ENCODE measurements at places on chromosomes 3 and 15.

DNA sequence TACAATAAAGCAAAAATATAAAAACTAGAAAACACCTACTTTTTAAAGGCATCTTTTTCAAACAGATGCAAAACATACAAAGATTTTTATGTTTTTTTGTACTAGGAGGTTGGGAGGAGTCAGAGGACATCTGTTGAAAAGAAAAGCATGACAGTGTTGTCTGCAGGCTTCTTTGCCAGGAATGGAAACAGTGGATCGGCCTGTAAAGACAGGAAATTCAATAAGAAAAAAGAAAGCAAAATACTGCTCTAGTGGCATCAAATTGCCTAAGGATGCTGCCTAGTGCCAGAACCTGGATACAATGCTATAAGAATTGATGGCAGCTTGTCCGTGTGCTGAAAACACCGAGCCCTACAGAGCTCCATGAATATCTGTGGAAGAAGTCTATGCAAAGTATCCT is 69.9 kb downstream of the TBC1D5 start:
- no peak for DNase-seq

- no peak for DNase-seq
Observed at GRCh38 chr3:33196538-33196937, 22.1 kb downstream of the SUSD5 start.

DNA sequence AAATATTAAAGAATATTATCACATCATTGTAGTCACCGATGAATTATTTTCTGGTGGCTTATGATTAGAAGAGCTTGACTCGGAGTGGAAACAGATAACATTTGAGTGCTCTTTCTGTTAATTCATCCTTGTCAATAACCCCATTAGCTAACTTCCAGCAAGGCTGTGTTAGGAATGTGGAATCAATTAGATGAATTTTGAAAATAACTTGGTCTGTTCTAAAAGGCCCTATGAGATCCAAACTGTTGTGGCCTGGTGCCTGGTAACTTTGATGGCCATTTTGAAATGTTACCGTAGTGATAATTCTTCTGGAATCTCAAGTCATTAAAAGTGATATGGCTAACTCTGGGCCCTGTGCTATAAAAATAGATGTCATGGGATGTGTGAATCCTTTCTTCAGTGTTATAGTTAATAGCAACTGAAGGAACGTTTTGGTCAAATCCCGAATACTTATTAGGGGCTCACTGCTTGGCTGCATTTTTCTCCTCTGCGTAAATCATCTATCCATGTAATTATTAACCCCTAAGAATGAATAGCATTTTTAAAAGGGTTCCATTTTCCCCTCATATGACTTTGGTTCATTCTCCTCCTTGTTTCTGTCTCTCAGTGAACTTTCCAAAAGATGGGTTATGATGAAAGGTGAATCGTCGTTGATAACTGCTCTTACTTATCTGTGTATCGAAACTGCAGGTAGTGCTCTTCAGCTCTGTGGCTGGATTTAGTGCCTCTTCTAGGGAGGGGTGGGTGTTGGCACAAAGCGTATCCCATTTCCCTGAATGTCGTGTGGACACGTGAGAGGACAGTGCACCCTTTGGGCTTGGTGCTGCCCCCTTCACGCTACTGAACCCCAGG is 82.7 kb downstream of the IGF1R start:
- no peak for DNase-seq

GRCh38 chr3:52894756-52895155 is 2.6 kb downstream of the STIMATE start:
- no peak for DNase-seq

DNA sequence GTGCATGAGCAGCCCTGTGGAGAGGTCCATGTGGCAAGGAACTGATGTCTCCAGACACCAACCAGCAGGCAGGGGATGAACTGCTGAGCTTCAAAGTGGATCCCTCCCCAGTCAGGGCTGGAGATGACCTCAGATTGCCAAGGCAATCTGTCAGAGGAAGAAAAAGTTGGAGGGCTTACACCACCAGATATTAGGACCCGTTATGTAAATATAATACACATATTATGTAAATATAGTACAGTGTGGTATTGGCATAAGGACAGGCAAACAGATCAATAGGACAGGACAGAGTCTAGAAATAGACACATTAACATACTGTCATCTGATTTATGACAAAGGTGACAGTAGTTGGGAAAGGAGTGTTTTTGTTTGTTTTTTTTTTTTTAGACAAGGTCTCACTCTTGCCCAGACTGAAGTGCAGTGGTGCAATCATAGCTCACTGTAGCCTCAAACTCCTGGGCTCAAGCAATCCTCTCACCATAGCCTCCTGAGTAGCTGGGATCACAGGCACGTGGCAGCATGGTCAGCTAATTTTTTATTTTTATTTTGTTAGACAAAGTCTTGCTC is 18.0 kb upstream of the RAB7A start:
- DNase-seq: no peak

- DNase-seq: no peak
Observed at GRCh38 chr3:43010638-43011037, 31.5 kb downstream of the GASK1A start.

GRCh38 chr3:156317462-156318074 is 197.2 kb downstream of the KCNAB1 start:
- DNase-seq: no peak

- no peak for DNase-seq
Observed at GRCh38 chr3:150357923-150358607, 50.0 kb upstream of the TSC22D2 start.

DNA sequence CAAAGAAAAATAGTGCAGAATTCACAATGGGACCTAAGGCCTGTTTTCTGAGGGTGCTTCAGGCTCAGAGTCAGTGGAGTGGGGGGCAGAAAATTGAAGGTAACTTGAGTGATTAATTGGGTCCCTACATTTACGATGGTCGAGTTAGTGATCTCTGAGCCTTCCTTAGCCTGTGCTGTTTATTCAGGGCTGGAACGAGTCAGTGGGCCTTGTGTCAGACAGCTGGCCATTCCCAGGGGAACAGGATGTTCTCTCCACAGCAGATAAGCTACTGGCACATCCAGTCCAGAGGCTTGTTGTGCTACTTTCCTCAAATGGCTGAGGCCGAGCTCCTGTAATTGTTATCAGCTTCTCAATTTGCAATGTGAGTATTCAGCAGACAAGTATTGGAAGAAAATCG is 29.2 kb upstream of the CNTN3 start:
- DNase-seq: no peak

GRCh38 chr3:180073561-180073960 is 36.8 kb upstream of the PEX5L start:
- DNase-seq: no peak

- DNase-seq: no peak
Observed at GRCh38 chr3:189204167-189204866, 32.5 kb downstream of the TPRG1 start.

DNA sequence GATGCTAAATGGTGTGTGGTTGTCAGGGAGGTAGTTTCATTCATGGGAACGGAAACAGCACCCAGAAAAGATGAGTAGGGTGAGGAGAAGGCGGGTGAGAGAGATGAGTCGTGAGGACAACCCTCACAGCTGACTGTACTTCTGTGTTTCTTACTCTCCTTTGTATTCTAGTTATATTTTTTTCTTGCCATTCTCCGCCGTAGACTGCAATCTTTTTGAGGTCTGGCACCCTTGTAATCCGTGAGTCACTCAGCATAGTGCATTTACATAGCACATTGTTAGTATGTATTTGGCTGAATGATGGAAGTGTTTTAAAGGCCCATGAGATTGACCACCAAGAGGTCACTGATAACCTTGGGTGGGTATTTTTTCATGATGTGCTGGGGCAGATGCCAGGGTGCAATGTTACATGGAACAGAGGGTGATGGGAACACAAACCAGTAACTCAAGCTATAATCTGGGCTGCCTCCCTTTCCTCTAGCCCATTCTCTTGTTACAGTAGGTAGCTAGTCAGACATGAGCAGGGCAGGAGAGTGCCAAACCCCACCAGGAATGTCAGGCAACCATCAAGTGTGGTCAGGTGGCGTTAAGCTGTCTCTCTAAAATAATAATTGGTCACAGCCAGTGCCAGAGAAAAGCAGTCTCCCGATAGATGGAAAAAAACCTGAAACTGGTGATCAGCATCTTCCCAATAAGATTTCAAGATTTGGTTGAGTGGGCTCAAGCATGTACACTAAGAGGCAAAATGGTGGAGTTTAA is 18.8 kb upstream of the DGKG start:
- DNase-seq: no peak

DNA sequence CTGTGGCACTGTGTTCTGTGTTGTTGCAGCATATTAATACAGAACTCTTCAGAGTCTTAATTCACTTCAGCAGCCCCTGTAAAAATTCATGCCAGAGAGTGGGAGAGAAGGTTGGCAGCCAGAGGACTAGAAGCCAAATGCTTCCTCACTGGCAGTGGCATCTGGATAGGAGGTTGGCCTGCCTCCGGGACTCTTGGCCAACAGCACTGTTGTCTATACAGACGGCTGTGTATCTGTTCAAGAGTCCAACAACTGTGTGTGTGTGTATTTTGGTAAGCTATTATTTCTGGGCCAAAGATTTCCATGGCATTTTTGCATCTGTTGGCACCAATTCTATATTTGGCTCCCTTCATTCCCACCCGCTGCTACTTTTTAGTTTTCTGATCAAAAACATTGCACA is 156.0 kb upstream of the SOX2 start:
- no peak for DNase-seq

- no peak for DNase-seq
Observed at GRCh38 chr3:33834096-33834453, 35.6 kb downstream of the PDCD6IP start.

GRCh38 chr3:118505784-118506183 is 528.9 kb downstream of the IGSF11 start:
- no peak for DNase-seq

GRCh38 chr3:72571052-72571451 is 277.2 kb downstream of the SHQ1 start:
- DNase-seq: no peak

GRCh38 chr3:51354172-51354571 is 30.9 kb upstream of the MANF start:
- DNase-seq: no peak

- no peak for DNase-seq
Observed at GRCh38 chr3:32483772-32484171, 18.9 kb downstream of the CMTM6 start.

- no peak for DNase-seq
Observed at GRCh38 chr15:94269954-94270353, 38.6 kb downstream of the MCTP2 start.

- no peak for DNase-seq
Observed at GRCh38 chr15:57897870-57898269, 167.6 kb downstream of the ALDH1A2 start.

DNA sequence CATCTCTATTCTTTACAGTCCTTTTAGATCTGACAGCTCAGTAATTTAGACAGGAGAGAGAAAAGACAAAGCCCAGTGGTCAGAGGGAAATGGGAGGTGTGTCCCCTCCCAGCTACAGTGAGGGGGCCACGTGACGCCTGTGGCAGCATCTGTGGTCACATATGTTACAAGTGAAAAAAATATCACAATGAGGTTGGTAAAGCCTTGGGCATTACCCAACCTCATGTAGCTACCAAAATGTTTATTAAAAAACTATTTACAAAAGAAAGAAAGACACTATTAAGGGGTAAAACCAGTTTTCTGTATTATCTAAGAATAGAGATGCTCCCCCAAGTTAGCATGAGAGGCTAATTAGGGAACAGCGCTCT is 42.9 kb upstream of the PLCL2 start:
- DNase-seq: no peak

GRCh38 chr3:127383656-127384179 is 95.9 kb upstream of the PRR20G start:
- no peak for DNase-seq

- DNase-seq: no peak
Observed at GRCh38 chr3:71694358-71694999, 30.7 kb downstream of the EIF4E3 start.

DNA sequence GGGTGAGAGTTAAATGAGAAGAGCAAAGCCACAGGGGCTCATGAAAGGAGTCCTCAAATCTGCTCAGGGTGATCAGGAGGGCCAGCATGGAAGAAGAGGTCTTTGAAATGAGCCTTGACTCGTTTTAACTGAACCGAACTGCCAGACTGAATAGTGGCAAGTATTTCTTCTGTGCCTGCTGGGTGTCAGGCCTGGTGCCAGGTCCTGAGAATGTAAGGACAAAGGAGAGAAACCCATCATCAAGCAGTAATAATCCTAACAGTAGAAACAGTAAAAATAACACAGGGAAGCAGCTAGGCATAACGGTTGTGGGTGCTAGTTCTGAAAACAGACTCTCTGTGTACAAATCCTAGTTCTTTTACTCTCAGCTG is 40.4 kb upstream of the SMAD3 start:
- no peak for DNase-seq

DNA sequence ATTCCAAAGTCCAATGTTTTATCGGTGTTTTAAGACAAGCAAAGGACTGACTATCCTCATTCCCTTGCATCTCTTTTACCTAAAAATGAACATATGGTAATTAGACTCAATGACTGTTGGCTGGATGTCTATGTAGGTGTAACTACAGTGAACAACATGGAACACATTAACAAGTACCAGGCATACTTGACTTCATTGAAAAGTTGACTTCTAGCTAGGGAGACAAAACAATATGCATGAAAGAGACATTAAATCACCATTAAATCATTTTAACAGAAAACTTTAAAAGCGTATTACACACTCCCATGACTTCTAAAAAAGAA is 34.3 kb upstream of the ANPEP start:
- DNase-seq: no peak

DNA sequence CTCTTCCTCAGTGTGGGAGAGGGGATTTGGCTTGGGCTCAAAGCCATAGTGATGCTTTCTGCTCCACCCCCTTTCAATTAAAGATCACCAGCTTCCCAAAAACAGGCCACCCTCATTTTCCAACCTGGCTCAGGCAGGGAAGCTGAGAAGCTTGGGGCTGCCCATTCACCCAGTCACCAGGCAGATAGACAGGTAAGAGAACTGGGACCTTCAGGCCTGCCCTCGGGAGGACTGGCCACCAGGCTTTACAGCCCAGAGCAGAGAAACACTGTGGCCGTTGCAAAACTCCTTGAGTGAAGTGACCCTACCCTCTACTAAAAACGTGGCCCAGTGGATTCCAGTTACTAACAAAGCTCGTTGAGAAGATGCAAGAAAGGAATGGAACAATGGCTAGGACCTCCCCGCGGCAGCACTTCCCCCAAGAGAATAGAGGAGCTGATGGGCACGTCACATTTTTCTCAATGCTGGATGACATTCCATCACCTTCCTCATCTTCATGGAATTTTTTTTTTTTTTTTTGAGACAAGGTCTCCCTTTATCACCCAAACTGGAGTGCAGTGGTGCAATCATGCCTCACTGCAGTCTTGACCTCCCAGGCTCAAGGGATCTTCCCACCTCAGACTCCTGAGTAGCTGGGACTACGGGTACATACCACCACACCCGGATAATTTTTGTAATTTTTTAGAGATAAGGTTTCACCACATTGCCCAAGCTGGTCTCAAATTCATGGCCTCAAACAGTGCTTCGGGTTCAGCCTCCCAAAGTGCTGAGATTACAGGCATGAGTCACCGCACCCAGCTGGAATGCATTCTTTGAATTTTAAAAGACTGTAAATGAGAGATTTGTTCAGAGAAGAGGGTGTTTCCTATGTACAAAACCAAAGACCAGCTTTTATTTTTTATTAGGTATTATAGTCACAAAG is 37.9 kb downstream of the LIPC start:
- DNase-seq: no peak

- DNase-seq: no peak
Observed at GRCh38 chr3:14371573-14372474, 30.6 kb upstream of the SLC6A6 start.

- DNase-seq: no peak
Observed at GRCh38 chr15:63540449-63540848, 36.1 kb downstream of the USP3 start.

Measured in stimulated activated CD8-positive, alpha-beta memory T cell treated with anti-CD3 and anti-CD28 coated beads, Interleukin-2, amount 100 ng/mL, for 48 hours (primary cell).